ENCODE measurements at places on chromosomes 5 and 9. TPM values are rescaled to one million over a fixed set of nuclear protein-coding genes. Genes with fewer than 3 reads are reported as not detected.

GRCh38 chr5:132089363-132089762 is 15.8 kb downstream of the CSF2 start:
- no peak for DNase-seq

- no peak for DNase-seq
These were observed 109.3 kb downstream of the HSD17B3 start for GRCh38 chr9:96192710-96193109.

The AK8 gene
- total RNA-seq = 1.0 TPM

GRCh38 chr5:101103874-101104273 is 200.8 kb upstream of the ST8SIA4 start:
- DNase-seq = no peak

- DNase-seq = no peak
These were observed 457.2 kb upstream of the ACTBL2 start for GRCh38 chr5:57939771-57940170.

The FCHO2 gene
- 33.7 TPM for total RNA-seq

All from omental fat pad (tissue), 4 donors.